ENCODE measurements at places on chromosomes 5 and 9.

- DNase-seq = no peak
These were observed 2.7 kb downstream of the CXCL14 start for GRCh38 chr5:135576075-135576599.

DNA sequence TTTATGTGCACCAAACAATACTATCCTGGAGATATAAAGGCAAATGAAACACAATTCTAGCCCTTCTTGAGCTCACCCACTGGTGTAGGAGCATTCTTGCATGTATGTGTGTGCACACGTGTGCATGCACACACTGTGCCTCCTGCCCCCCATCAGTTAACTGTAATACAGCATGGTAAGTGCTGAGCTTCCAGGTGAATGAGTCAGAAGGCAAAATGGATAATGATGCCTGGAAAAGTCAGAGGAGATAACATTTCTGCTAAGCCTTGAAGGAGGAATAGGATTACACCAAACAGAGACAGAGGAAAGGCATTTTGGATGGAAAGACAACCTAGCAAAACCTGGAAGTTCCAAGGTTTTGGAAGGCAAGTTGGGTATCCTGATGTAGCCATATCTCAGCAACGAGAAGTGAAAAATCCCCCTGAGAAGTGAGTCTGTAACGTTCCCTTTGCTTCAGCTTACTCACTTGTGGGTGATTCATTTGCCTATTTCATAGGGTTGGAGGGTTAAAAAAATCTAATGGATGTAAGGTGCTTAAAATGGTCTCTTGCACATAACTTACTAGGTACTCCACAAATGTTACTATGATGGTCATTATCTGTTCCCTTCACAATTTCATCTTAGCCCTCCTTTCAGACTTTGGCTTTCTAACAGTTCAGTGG lies 101.4 kb upstream of the STC2 start:
- no peak for DNase-seq

- peak; percentile 76 for DNase-seq
These were observed 118.0 kb upstream of the OTULINL start for GRCh38 chr5:14463629-14464028.

DNA sequence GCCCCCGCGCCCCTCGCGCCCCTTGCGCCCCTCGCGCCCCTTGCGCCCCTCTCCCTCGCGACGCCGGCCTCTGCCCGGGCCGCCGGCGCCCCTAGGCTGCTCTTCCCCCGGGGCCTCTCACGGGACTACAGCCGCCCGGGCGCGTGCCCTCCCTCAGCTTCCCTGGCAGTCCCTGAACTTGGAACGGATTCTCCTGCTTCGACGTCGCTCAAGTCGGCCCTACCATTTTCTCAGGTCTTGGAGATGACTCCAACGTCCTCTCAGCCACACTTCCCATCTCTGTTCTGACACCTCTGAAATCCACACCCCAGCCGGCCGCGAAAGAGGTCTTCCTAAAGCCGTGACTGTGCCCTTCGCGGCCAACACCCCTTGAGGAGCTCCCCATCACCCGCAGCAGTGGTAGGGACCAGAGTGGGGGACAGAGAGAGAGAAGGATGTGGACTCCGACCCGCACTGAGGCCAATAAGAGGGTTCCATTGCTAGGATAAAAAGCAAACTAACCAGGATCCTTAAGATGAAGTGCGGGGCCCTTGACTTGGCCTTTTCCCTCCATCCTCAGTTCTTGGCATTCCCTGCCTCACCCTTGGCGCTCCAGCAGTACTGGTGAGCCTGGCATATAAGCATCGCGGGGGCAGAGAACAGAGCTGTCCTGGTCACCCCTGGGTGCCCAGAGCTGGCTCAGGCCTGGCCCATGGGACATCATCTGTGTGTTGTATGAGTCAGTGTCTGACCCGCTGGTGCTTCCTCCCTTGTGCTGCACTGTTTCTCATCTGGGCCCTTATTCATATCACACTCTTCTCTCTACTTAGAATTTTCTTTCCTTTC lies 38.6 kb upstream of the GARNL3 start:
- DNase-seq = peak; percentile 31

GRCh38 chr5:38107096-38107495 lies 151.3 kb upstream of the EGFLAM start:
- no peak for DNase-seq

GRCh38 chr5:173688703-173689102 lies 72.3 kb upstream of the BOD1 start:
- DNase-seq = no peak

- no peak for DNase-seq
These were observed 4.8 kb upstream of the GRIA1 start for GRCh38 chr5:153485641-153486040.

DNA sequence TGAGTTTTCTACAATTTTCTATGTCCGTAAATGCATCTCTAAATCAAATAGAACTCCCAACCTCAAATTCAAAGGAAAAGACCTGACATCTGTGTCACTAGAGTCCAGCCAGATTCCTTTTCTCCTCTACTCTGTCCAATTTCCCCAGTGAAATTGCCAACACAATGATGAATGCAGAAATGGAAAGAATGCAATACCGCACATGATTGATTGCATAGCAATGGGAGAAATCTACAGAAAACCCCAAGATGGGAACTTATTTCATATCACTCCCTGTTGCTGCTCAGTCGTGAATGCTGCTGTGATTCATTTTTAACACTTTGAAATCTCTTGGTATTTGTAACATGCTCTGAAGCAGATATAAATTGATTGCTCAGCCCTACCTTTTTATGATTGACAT lies 355.1 kb upstream of the TUSC1 start:
- DNase-seq = no peak

GRCh38 chr9:76456202-76456926 lies 2.6 kb upstream of the GCNT1 start:
- DNase-seq = no peak

- DNase-seq = no peak
These were observed 2.8 kb downstream of the MAMDC4 start for GRCh38 chr9:136854842-136855460.

- DNase-seq = no peak
These were observed 35.4 kb upstream of the GNPDA1 start for GRCh38 chr5:142048272-142048671.

GRCh38 chr5:104345222-104346016 lies 782.8 kb upstream of the NUDT12 start:
- DNase-seq = no peak

GRCh38 chr5:77080905-77081304 lies 6.2 kb downstream of the ZBED3 start:
- no peak for DNase-seq

- DNase-seq = no peak
These were observed 76.1 kb upstream of the SAP30L start for GRCh38 chr5:154369682-154370081.

DNA sequence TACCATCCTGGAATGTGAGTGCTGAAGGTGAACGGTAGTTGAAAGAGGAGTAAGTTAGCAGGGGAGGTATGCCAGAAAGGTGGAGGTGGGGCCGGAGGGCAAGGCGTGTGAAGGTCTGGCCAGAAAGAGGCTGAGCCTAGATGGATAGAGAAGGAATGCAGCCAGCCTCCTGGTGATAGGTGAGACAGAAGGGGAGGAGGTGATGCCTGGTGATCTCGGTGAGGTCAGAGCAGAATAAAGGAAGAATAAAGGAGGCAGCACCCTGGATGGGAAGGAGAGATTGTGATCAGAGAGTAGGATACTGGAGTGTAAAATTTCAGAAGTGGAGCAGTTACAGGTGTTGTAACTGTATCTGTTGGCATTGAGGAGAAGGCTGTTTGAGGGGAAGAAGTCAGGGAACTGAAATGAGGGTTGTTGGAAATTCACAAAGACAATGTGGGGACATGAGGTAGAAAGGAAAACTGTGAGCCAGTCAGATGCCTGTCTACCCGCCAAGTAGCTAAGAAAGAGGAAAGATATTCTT lies 2.0 kb downstream of the GNG10 start:
- no peak for DNase-seq

DNA sequence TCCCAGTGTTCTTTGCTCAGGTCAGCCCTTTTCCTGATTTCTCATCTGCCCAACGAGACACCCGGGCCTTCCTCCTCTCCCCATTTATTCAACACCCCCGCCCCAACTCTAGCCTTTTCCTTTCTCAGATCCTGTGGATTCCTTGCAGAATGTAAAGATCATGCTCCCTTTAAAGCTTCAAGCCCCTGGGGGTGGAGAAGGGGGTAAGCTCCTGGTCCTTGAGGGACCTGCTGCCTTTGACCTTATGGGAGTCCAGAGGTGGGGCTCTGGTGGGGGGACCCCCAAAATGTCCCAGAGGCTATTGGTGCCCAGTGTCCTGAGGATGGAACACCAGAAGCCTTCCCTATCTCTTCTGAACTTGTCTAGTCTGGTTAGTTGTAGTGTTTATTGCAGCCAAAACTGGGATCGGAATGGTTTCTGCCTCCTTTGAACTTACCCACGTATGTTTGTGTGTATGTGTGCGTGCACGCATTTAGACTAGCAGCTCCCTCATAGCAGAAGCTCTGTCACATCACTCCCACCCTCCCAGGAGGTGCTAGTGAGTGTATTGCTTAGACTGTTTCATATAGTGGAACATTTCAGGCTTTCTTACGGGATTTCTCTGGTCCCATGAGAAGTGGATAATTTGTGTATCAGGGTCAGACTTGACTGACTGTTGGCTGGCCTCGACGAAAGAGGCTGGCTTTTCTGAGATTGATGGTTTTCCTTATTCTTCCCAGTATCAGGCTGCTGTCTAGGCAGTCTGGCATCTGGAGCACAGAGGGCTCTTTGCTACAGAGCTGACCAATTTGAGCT lies 1.1 kb downstream of the GALNT10 start:
- no peak for DNase-seq

GRCh38 chr9:131473198-131473885 lies 29.4 kb upstream of the POMT1 start:
- DNase-seq = no peak

DNA sequence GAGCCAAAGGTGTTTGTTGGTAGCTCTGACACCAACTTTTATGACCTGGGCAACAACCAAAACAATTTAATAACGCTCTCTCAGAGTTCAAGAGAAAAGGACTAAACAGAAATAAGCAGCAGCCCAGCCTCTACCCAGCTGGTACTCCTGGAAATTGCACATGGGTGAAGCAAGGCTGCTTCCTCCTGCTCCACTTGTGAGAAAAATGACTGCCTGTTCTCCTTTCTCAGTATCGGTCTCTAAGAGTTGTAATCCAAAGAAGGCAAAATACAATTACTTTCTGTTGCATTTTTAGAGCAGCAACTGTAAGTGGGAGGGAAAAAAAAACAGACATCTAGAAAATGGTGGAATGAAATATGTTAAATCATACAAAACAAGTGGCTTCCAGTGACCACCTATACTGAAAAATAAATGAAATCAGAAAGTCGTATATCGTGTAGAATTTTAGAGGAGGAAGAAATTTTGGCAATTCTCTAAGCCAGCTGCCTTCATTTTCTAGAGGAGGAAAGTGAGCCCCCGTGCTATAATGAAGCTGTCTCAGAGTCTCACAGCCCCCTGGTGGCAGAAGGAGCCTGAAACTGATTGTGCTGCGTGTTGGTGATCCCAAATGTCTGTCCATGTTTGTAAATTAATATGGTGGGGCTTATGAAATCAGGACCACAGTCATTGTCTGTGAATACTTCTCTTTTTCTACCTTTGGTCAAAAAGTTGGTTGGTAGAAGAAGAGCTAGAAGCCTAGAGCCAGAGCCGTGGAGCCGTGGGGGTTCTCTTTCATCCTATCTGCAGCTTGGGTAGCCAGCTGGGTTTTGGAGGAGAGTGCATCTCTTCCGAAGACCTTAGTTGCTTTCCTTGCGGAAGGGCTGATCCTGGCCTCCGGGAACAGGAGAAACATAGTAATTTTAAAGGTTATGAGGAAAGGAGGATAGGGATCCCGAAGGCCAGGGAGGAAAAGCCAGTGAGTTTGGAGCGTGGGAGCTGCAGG lies 139.9 kb downstream of the PIP5K1B start:
- peak; percentile 79 for DNase-seq

GRCh38 chr9:130483371-130483971 lies 38.7 kb downstream of the ASS1 start:
- no peak for DNase-seq

GRCh38 chr5:80346055-80346454 lies 26.3 kb downstream of the SPZ1 start:
- DNase-seq = peak; percentile 23

DNA sequence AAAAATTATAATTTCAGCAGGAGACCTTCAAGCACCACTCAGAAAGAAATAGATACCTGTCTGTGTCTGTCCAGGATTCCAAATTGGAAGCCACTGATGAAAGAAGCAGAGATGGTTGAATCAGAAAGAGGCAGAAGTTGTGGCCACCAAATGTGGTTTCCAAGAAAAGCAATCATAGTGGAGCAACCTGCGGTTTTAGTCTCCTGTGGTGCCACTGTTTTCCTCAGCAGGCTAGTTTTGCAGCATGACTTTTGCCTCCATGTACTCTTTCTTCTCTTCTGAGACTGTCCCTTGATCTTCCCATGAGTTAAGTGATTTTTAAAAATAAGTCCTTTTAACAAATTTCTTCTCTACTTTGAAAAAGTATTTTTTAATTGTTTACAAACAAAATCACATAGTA lies 535.8 kb downstream of the CYLC2 start:
- no peak for DNase-seq

DNA sequence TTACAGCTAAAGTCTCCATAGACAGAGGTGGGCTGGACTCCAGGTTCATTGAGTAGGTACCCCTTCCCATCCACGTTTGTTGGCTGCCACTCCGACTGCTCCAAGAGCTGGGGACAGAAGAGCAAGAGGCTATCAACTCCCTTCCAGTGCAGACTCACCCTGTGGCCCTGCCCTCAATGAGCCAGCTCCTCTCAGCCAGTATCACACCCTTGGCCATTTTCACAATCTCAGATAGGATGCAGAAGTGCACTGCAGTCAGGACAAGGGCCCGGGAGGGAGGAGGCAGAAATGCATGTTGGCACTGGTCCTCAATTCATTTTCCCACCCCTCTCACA lies 6.2 kb downstream of the IRF1 start:
- no peak for DNase-seq

GRCh38 chr9:34190996-34191892 lies 12.4 kb downstream of the UBAP1 start:
- DNase-seq = no peak

DNA sequence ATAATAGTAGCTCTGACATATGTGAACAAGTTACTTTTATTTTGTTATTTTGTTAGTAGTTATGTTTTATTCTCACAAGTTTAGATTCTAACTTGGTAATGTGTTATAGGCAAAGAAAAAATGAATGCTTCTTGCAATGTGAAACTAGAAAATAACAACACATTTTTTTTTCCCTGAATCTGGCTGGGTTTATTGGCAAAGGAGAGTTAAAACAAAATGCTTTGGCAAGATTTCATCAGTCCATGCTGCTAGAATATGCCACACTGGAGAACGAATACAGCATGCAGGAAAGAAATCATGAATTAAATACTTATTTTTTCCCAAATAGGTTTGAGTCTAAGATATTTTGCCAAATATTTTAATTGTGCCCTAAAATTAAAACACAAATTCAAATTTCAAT lies 1048.1 kb upstream of the ACO1 start:
- no peak for DNase-seq

DNA sequence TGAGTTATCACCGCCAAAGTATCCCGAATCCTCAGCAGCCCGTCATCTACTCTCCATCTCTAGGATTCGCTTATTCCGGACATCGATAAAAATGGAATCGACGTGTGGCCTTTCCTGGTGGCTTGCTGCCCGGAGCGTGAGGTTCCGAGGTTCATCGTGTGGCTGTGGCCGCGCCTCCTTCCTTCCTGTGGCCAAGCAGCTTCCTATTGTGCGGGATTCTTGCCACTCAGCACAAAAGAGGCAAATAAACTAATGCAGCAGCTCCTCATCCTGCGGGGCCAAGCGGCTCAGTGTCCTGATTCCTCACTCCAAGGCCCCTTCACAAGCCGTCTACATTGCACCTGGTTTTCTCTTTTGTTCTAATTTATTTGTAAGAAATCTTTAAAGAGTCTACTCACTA lies 800.9 kb downstream of the CDH9 start:
- DNase-seq = no peak

- no peak for DNase-seq
These were observed 4.9 kb downstream of the TUT7 start for GRCh38 chr9:86349271-86349670.
